IPS-NIHi11 (cell line): ENCODE measurements at places on chromosomes 16 and 17.

DNA sequence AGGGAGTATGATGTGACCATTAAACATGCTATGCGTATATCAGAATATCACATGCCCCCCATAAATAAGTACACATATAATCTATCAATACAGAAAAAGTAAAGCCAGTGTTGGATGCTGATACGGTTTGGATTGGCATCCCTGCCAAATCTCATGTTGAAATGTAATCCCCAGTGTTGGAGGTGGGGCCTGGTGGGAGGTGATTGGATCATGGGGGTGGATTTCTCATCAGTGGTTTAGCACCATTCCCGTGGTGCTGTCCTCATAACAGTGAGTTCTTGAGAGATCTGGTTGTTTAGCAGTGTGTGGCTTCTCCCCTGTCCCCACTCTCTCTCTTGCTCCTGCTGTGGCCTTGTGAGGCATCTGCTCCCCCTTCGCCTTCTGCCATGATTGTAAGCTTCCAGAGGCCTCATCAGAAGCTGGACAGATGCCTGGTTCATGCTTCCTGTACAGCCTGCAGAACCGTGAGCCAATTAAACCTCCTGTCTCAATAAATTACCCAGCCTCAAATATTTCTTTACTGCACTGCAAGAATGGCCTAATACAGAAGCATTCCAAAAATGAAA, 88.9 kb downstream of the AATF start:
- no peak for DNase-seq

DNA sequence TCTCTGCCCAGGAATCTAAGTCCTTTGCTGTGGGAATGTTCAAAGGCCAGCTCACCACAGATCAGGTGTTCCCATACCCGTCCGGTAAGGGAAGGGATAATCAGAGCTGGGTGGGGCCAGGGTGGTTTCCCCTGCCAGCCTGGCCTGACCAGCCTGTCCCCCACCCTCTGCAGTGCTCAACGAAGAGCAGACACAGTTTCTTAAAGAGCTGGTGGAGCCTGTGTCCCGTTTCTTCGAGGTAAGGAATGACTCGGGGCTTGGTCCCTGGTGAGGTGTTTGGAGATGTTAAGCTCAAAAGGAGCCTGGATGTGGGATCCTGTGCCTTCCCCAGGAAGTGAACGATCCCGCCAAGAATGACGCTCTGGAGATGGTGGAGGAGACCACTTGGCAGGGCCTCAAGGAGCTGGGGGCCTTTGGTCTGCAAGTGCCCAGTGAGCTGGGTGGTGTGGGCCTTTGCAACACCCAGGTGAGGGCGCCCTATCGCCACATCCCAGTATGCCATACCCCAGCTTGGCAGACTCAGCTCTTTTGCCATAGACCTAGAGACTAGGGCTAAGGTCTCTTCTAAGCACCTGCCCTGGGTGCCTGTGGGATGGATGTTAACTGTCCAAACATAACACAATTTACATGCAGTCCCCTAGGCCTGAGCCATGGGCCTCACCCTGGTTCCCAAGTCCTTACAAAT, 997 bp downstream of the ACADVL start:
- peak; percentile 60 for DNase-seq

DNA sequence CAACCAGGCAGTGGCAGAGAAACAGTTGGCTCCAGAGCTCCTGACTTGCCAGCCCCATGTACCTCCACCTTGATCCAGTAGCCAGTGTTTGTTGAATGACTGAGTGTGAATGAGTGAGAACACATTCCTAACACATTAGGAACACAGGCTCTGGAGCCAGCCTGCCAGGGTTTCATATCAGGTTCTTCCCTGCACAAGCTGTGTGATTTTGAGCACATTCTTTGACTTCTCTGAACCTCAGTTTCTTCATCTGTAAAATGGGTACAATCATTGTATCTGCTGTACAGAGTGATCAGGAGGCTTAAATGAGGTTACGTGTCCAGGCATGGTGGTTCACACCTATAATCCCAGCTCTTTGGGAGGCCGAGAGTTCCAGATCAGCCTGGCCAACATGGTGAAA, 13.3 kb upstream of the RMI2 start:
- DNase-seq = no peak

DNA sequence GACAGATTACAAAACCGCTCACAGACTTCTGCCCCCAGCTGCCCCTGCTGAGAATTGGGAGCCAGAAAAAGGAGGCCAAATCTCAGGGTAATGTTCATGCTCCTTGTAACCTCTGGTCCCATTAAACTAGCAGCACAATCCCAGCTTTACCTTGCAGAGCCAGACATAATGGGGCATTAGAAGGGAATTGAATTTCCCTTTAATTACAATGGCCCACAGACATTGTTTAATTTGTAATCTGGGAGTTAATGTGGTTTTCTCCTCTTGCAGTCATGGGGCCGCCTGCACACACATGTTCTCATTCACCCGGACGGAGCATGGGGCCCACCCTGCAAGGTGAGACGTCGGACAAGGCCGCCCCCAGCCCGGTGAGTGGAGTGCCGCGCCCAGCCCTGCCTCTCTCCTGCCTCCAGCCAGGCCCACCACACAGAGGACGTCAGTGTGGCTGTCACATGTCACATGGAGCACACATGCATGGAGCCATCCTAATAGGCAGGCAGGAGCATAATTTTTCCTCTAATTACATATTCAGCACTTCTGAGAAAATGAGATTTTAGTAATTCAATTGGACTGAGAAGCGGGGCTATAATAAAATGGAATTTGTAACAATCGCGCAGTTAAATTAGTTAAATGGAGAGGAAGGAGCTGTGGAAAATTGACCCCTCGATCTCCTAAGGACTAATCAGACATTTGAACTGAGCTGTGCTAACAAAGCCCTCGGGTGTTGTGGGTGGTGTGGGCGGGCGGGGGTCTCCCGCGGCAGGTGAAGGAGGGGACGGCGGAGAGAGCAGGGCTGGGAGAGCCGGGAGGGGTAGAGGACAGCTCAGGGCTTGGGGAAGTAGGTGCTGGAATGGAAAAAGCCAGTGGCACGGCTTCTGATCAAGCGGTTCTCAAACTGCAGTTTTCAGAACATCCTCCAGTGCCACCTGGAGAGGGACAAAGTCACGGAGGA, 87.7 kb downstream of the ENGASE start:
- DNase-seq = no peak

DNA sequence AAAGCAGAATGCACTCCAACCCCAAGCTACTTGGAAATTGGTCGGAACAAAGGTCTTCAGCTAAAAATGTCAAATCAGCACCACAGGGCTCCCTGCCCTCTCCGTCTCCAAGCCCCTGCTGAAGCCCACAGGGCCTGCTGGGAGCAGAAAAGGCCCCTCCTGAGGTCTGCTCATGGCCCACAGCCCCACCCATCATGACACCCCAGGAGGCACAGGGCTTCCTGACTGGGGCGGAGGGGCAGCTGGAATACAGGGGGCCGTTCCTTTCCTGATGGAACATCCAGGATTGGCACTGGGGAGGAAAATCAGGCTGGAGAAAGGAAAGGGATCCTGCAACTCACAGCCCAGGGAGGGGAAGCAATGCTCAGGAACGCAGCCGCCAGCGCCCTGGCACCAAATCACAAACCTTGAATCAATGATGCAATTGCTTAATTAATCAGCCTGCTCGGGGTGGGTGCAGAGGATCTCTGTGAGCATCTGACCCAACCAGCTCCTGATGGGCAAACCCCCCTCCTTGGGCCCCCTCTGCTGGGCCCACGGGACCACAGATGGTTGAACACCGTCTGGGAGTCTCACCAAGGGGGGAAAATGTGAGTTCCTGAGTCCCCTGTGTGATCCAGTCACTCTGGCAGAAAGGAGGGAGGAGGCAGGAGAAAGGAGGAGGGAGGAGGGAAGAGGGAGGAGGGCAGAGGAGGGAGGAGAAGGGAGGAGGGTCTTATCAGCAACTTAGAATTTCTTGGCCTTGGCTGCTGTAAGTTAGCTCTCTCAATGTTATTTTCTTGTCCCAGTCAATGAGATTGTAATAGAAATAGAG, 155.5 kb downstream of the ZNF423 start:
- DNase-seq = no peak

DNA sequence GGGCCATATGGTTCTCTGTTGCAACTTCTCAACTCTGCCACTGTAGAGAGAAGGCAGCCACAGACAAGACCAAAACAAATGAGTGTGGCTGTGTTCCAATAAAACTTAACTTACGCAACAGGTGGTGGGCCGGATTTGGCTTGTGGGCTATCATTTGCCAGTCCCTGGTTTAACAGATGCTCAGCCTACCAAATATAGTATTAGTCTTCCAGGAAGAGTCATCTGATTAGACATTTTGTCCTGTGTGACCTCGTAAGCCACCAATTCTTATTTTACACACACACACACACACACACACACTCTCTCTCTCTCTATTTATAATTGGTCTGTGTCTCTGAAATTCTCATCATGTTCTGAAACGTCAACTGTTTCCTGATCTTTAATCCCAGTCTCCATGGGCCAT, 245.9 kb downstream of the XYLT1 start:
- DNase-seq = no peak

DNA sequence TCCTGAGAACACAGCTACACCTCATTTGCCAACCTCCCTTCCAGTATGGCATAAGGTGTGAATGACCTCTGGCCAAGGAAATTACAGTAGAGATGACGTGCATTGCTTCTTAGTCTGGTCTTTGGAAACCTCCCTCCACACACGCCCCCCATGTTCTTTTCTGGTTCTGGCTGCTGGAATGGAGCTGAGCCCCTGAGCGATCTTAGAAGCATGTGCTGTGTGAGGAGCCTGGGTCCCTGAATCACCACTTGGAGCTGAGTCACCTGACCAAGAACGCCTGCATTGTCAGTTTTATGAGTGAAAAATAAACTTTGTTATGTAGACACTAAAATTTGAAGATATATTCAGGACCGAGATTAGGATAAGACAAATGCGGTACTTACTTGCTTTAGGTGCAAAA, 51.4 kb downstream of the HS3ST3A1 start:
- no peak for DNase-seq

- peak; percentile 22 for DNase-seq
Measured at GRCh38 chr17:13575922-13576419, 25.8 kb downstream of the HS3ST3A1 start.

DNA sequence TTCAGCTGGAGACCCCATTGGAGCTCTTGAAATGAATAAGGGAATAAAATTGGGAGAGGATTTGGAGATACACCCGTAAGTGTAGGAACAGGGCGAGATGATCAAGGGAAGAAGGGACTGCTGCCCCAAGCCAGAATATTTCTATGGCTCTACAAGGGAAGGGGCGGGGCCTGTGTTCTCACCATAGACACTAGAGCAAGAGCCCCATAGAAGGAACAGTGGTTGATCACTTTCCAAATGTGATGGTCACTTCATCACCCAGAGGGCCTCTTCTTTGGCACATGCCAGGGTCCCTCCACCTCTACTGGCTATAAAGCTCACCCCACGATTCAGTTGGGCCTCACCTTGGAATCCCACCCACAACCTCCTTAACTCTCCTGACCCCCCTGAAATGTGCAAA, 25.0 kb downstream of the GPRC5B start:
- no peak for DNase-seq

- DNase-seq = no peak
Measured at GRCh38 chr16:57380671-57381462, 8.6 kb downstream of the CX3CL1 start.

GRCh38 chr17:34252444-34253138, 2.5 kb upstream of the CCL2 start:
- DNase-seq = no peak

DNA sequence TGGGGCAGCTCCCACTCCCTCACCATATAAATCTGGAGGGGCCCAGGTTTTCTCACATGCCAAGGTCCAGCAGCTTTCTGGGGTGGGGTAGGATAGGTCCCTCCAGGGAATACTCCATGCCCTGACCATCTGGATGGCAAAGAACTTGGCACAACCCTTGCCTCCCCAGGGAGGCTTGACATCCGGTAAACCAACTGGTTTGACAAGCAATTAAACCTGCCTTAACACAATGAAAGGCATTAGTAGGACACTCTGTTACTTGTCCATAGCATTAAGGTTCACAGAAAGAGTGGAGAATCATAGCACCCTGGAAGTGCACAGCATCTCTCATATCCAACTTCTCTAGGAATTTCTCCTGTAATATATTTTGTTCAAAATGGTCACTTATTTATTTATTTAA, 63.9 kb upstream of the MAF start:
- DNase-seq = no peak

DNA sequence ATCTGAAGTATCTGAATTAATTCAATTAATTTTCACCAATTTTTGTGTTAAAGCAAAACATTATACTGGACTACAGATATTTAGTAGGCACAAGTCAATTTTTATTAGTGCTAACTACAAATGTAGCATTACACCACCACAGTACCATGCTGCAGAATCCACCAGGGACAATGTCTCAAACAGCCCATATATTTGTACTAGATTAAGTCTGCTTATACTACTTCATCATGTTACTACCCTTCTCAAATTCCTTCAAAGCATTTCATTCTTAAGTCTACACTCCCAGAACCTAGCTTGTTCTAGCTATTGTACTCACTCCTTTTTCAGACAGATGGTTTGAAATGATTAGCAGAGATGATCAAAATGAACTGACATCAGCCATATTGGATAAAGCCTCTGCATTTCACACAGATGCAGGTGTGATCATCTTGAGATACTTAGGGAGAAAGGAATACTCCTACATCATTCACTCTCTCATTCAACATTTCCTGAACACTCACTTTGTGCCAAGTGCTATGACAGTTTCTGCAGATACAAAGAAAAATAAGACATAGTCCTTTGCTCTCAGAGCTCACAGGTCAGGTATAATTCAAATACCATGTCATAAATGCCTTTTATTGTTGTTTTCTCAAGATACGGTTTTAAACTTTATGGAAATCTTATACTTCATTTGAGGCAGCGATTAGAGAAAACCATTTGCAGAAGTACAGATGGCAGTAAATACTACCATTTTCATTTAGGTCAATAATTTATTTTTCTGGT, 47.7 kb downstream of the SMURF2 start:
- no peak for DNase-seq

- no peak for DNase-seq
Measured at GRCh38 chr16:68496689-68497088, 42.4 kb upstream of the ZFP90 start.

DNA sequence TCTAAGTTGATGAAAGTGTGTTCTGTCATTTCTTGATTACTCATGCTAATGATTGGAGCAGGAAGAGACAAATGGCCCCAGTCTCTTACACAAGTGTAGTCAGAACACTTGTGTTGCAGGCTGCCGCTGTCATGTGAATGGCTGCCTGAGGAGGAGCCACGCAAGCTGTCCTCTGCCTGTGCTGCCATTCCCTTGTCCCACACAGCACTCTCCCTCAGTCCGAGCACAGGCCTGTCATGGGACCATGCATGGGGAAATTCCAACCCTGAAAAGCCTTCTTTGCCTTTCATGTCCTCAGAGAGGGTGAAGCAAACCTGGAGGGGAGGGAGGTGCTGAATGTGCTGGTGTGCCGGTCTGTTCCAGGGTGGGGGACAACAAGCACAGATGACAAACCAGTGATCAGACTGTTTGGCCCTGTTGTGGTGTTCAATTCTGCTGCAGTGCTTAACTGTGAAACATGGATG, 109.4 kb downstream of the MRTFB start:
- peak; percentile 29 for DNase-seq

- no peak for DNase-seq
Measured at GRCh38 chr17:41264599-41264998, 579 bp upstream of the KRTAP9-6 start.
